ENCODE measurements at places on chromosomes 5 and 9.

DNA sequence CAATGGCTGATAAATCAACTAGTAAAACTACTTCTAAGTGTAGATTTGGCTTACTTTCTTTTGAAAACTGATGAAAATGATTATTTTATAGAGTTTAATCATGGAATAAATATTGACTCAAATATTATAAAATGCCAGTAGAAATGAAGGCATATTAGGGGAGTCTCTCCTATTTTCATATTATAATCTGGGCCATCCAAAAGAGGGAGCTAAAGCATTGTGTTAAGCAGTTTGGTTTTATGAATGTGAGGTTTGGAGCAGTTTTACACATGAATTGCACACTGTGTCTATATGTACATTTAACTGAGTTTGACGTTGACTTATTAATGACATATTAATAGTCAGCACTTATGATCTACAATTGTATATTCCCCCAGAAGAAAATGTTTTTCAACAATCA is 17.4 kb downstream of the CDH9 start:
- no peak for DNase-seq

DNA sequence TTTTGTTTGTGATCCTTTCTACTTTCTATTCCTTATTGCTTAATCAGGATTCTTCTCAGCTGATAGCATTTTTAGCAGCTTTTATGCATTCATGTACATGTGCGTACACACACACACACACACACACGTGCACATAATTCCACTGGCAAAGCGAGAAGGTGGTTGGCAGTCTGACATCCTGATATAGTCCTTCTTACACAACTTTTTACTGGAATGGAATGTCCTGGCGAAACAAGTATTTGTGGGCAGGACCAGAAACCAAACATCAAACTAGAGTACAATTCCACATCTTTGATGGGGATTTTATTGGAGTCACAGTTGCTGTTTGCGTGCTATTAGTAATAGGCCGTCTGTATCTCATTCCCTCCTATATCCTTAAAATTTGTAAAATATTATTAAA is 356.5 kb downstream of the CCDC171 start:
- DNase-seq, result no peak

DNA sequence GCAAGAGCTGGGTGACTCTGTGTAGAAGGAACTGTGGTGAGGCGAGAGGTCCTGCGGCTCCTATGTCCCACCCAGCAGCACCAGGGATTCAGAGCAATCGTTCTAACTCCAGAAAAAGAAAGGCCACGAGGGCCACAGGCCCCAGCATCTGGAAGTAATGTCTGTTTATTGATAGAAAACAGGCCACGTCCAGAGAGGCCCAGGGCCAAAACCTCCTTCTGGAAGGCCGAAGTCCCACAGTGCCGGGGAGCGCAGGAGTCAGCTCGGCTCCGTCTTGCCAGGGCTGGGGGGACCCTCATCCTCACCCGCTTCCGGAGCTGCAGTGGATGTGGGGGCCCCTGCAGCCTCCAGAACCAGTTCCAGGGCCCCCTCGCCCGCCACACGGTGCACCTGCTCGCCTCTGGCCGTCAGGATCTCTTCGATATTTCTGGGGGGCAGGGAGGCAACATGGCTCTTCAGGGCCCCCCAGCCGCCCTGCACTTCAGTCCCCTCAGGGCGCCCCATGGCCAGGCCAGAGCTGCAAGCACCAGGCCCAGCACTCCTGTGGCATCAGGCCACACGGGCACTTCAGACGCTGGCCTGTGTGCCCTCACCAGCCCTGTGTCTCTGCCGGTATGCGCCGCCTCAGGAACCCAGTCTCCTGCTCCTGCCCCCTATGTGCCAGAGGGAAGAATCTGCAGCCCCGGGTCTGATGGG is 1.6 kb downstream of the DNLZ start:
- DNase-seq, result no peak

DNA sequence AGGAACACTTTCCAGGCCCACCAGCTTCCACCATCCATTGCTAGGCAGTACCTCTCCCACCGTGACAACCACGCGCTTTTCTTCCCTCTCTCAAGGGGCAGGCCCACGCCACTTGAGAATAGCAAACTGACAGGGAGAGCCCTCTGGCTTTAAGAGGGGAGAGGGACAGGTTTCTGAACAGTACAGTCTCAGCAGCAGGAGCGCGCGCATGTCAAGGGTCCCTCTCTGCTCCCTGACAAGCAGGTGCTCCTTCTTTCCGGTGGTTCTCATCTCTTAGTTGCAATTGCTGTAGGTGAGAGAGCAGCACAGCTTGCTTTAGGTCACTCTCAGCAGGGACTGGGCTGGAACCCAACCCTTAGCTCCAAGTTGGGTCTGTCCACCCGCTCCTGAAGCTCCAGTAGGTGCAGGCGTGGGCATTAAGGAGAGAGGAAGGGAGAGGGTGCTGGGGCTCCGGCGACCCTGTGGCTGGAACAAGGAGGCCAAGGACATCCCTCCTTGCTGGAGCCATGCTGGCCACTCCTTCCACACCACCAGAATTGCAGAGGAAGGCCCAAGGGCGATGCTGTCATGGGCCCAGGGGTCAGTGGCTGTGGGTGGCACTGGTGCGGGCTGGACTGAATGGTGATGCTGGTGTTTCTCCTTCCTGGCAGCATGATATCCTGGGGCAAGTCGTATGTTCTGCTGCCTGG is 9.0 kb upstream of the PHF2 start:
- peak; percentile 71 for DNase-seq

DNA sequence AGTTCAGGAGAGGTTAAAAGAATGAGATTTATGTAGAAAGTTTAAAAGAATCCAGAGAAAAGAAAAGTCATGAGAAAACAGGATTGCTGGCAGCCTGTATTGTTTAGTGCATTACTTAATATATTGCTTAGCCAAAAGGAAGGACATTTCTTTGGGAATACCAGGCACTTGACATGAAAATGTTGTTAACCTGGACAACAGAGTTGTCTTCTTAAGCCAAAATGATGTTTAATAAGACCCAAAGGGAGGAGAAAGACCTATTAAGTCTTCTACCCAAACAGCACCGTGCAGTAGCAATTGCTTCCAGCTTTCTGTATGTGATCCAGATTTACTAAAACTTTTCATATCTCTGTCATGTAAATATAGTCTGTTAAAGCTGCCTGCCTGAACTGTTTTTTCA is 74.0 kb upstream of the PRLR start:
- no peak for DNase-seq

DNA sequence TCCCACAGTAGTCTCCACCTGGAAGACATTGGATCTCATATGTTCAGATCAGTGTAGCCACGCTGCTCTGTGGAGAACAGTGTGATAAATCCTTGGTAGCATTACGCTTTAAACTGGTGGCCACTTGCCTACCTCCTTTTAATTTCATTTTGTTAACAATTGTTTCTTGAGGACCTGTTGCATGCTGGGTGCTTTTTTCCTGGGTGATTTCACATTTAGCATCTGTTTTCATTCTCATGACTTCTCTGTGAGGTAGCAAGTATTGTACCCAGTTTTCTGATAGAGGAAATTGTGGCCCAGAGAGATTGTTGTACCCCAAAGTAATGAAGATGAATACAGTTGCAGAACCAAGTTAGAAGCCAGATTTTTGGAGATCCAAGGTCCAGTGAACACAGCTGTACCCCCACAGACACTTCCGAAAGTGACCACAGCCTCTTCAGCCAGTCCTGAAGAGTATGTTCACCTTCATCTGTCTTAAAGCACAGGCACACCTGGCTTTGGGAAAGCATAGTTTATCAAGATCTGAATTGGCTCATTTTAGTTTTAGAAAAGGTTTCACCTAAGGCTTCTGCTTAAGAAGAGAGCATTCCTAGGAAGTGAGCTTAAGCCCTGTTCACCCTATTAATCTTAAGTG is 75.2 kb downstream of the F2RL2 start:
- DNase-seq, result no peak

DNA sequence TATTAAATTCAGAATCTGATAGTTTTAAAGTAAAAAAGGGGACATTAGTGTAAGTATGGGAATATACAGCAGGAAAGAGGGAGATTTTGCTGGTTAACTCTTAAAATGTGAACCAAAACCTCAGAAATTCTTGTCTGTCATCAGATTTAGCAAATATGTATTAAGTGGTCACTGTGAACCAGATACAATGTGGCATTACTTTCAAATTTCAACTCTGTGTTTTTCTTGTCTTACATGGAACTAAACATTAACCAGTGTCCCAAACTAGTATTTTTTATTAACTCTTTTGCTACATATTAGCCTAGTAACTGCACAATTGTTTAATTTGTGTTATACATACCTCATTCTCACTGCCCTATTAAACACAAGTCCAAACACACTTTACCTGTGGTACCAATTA is 259.9 kb upstream of the RASA1 start:
- no peak for DNase-seq

- no peak for DNase-seq
Measured at GRCh38 chr5:11143456-11144267, 382.6 kb upstream of the DAP start.

- DNase-seq, result peak; percentile 71
Measured at GRCh38 chr5:74616236-74617146, 24.0 kb downstream of the ENC1 start.

DNA sequence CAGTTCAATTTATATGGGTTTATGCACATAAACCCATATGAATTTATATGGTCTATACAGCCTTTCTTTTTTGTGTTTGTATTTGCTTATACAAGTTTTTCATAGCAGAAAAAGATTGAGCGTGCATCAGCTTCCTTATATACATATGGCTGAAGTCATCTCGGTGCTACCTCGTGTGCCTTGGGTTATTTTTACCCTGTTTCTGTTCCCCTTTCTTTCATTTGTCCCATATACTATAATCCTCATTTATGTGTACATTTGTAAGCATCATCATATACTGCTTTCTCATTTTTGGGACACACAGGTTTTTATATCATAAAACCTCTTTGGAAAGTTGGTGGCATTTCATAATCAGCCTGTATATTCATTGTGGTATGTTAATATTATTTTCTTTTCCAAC is 107.8 kb upstream of the ADAMTSL1 start:
- DNase-seq, result no peak

DNA sequence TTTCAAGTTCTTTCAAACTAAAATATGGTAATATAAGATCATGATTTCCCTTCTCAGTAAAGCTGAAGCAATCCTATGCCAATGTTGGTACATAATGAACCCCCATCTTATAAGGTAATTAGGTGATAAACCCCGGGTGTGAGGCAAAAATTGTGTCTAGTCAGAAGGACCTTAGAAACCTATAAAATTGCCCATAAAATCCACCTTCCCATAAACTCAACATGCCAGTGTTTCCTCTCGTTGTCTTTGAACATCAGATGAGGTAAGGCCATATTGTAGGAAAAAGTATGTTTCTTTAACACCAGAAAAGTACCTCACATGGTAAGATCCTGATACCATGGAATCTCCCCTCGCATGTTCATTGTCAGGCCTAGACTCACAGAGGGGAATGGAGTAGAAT is 43.3 kb downstream of the SNCAIP start:
- DNase-seq, result no peak

DNA sequence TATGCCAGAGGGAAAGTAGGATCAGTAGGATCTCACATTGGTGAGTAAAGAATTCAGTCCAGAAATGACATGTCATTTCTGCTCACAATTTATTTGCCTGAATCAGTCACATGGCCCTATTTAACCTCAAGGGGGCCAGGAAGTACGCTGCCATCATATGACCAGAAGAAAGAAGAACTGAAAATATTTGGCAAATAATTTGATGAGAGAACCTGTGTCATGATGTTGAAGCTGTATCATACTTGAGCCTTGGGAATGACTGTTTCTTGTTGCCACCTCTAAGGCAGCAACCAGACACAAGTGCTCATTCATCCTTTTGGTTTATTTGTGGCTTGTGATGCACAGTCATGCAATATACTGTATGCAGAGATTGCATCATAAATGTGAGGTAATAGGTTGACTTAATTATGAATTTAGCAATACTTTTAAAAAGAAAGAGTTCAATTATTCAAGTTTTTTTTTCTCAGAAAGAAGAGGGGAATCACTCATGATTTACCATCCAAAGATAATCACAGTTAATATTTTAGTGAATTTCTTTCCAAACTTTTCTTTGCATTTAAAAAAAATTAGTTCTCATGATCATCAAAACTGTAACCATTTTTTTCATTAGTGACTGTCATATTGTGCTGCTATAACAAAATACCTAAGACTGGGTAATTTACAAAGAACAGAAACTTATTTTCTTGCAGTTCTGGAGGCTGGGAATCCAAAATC is 8.2 kb upstream of the ZFYVE16 start:
- no peak for DNase-seq

- DNase-seq, result no peak
Measured at GRCh38 chr9:94112716-94113465, 28.6 kb downstream of the PTPDC1 start.

GRCh38 chr9:78905986-78906755 is 609.2 kb downstream of the PSAT1 start:
- peak; percentile 75 for DNase-seq

DNA sequence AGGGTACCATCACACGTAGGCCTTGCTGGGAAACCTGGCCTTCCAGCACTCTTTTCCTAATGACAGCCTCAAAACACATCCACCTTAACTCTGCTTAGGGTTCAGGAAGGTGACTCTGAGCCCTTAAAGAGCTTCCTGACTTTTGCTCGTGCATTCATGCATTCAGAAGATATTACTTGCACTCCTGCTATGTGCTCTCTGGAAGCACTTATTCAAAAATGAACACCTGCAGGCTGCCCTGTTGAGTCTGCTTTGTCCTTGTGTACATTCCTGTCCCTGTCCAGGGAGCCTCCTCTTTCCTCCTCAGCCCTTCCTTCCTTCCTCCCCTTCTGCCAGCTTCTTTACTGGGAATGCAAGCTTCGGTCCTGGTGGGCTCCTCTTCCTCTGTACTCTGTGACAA is 61.5 kb downstream of the SPRY4 start:
- DNase-seq, result no peak

DNA sequence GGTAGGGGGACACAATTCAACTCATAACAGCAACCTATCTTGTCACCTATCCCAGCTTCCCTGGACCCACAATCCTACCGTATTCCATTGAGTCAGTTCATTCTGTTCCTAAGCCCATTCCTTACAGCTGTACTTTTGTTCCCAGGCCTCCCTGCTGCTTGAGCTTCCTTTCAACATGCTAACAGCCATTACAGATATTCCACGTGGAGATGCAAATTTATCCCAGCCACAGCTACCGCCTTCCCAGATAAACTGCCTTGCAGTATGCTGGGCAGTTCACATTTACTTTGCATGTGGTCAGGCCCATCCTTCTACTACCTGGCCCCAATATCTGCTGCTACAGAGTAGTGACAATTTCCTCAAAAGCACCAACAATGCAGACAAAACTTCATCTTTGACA is 23.0 kb downstream of the RIGI start:
- DNase-seq, result no peak

DNA sequence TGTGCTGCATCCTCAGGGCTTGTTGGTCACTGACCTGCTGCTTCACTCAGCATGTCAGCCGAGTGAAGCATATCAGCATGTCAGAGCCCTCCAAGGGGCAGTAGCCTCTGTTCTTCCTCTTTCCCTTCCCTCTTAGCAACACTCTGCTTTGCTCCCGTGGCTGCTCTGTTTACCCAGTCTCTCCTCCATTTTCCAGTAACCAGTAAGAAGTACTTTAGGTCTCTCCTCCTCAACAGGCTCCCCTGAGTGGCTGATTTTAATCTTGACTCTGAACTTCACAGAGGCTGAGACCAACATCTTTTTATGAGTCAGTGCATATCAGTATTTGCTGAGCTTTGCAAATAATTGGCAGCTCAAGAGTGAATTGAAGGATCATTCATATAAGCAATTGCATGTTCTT is 18.6 kb upstream of the ADRB2 start:
- DNase-seq, result no peak

Data from kidney (tissue), 22 donors.